Stimulated activated CD4-positive, alpha-beta T cell treated with anti-CD3 and anti-CD28 coated beads, Interleukin-15, amount 100 ng/mL, for 1 hour (primary cell): ENCODE measurements at places on chromosomes 2 and 18.

GRCh38 chr18:63317556-63317946, 2.0 kb downstream of the BCL2 start:
- no peak for DNase-seq

DNA sequence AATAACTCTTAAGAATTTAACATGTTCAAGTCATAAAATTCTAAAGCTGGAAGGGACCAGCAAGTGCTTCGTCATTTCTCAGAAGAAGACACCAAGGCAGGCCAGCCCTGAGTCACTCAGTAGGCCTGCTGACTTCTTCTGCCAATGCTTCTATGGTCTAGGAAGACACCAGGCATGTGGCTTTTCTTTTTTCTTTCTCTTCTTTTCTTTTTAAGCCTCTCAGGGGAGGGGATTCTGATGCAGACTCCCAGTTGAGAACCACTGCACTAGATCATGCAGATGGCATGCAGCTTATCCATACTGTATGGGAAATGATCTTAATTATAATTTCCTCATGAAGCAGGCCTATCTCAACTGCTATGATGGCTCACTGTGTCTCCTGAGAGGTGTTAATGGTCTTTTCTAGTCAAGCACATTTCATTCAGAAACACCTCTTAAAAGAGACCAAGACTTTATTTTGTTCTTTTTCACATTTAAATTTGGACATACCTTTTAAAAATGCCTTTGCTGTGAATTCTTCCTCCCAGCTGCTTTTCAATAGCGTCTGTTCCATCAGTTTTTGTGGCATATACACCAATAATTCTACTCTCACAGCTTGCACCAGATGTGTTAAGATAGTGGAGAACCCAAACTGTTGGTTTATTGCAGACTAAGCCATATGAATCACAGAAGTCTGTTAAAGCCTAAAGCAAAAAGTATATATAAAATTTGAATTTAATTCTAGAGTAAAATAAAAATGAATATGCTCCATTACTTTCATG, 11.3 kb downstream of the KCTD18 start:
- DNase-seq = no peak

- DNase-seq = no peak
Observed at GRCh38 chr2:68110102-68110501, 47.3 kb upstream of the C1D start.

GRCh38 chr2:37928377-37928776, 3.3 kb downstream of the RMDN2 start:
- DNase-seq = no peak

- no peak for DNase-seq
Observed at GRCh38 chr2:24542269-24542872, 51.3 kb downstream of the NCOA1 start.

GRCh38 chr2:85990084-85990483, 101.3 kb upstream of the ST3GAL5 start:
- no peak for DNase-seq

DNA sequence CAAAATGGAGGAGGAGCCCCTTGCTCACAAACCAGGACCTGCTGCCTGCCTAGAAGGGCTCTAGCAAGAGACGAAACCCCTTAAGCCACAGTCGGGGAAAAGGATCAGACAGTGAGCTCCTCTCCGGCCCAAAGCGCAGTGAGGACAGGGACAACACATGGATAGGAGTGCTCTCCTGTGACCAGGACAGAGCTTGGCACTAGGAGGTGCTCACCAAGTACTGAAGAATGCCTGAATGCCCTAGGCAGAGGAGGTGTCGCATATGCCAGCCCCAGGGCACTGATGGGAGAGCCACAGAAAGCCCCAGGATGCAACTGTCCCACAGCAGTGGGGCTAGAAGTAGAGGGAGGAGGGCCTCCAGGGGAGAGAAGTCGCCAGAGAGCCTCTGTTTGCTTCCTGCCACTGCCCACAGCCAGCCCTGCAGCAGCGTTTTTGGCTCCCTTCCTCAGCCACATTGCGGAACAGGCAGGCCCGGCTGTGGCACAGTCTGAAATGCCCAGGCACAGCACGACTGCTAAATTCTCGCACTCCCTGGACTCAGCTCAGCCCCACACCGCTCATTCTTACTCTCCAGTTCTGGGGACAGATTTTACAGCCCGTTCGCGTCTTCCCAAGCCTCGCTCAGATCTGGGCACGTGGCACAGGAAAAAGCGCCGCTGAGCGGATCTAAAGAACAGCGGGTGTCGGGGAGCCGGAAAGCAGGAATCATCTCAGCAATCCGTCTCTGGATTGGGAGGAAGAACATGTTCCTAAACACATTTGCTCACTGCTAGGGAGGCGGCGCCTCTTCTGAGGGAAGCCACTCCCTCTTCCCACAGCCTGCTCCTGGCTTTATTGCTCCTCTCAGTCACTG, 98.7 kb upstream of the POU3F3 start:
- no peak for DNase-seq

DNA sequence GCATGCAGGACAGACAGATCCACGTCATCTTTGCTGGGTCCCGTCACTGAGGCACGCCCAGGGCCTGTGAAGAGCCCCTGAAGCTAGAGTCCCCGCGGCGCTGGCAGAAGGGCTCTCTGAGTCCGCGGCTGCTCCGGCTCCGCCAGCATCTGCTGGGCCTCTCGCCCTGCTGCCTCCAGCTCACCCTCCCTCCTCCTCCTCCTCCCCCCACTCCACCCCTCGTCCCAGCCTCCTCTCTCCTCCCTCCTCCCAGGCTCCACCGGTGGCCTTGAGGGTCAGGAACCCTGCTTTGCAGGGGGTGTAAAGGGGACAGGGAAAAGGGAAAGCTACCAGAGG, at the start of gene TNS1:
TSS of gene TNS1 (minus strand) at position 151 of the 336 bp plus-strand sequence. CDS start at position 28, 123 bp downstream.
- no peak for DNase-seq

GRCh38 chr2:54952425-54952824, 97.8 kb downstream of the RTN4 start:
- DNase-seq = no peak

DNA sequence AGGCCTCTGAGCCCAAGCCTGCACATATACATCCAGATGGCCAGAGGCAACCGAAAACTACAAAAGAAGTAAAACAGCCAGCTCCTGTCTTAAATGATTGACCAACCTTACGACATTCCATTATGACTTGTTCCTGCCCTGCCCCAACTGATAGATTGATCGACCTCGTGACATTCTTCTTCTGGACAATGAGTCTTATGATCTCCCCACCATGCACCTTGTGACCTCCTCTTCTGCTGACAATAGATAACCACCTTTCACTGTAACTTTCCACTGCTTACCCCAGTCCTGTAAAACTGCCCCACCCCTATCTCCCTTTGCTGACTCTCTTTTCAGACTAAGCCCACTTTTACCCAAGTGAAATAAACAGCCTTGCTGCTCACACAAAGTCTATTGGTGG, 670.0 kb upstream of the PKDCC start:
- DNase-seq = no peak

DNA sequence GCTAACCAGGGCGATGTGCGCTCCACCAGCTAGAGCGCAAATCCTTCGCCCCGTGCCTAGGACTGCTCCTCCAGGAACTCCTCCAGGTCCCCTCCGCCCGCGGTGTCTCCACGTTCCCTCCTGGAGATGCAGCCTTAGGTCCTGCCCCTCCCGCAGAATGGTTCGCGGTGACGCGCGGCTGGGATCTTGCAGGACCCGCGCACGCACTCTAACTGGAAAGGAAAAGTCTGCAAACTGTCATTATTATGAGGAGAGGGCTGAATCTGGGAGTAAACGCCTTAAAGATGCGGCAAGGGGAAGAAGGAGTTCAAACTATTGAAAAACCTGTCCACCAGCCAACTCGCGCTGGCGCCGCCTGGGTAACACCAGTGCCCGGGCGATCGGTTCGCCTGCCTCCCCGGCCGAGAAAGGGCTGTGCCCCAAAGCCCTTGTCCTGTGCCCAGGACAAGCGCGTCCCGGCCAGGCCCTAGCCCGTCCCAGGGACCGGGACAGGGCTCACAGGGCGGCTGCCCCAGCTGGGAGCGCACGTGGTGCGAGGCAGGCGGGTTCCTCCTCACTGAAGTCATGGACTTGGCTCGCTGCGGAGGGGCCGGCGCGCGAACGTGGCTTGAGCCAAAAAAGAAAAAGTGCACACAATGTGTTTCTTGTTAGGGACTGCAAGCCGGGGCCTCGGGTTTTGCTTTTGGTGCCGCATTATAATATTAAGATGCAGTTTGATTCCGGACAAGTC, 5.5 kb upstream of the ID2 start:
- no peak for DNase-seq

DNA sequence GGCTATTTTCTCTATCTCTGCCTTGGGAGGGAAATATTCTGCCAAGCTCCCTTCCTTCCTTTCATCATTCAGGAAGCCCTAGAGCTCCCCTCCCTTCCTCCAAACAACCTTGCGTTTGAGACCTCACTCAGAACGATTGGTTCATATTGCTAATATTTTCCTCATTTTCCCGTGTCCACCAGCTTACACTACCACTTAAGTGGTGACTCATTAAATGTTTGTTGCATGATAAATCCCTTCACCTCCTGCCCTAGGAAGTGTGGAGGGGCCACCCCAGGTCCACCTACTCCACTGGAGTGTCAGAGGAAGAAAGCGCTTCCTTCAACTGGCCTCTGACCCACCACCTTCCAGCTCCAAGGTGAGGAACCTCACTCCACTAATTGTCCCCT, 2.3 kb upstream of the LPIN2 start:
- DNase-seq = no peak

DNA sequence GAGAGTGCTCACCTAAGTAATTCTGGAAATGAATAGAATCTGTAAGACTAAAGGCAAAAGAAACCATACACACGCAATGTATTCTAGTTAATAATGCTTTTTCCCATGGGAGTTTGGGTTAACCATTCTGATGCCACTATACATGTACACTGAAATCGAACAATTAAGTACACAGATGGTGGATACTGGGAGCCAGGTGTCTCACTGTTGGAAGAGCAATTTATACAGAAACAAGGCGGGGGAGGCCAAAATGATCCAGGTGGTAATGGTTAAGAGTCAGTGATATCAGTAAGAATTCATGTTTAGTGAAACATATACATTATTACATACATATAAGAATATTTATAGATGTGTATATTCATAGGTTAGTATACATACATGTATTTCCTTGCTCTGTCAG, 67.2 kb downstream of the TMEM131 start:
- no peak for DNase-seq

- no peak for DNase-seq
Observed at GRCh38 chr2:140392824-140393223, 1612.6 kb upstream of the NXPH2 start.

GRCh38 chr18:43220691-43221090, 56.6 kb downstream of the SYT4 start:
- DNase-seq = no peak

DNA sequence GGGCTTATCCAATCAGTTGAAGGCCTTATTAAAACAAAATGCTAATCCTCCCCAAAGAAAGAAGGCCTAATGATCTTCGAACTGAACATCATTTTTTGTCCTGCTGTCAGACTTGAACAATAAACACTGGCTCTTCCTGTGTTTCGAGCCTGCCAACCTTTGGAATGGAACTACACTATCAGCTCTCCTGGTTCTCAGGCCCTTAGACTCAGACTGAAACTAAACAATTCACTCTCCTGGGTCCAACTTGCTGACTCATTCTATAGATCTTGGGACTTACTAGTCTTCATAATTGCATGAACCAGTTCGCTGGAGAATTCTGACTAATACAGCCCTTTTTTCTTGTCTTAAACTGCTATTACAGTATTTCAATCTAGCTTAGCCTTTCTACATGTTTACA, 235.2 kb downstream of the LNPK start:
- no peak for DNase-seq

GRCh38 chr18:47882641-47883040, 47.8 kb downstream of the SMAD2 start:
- DNase-seq = no peak
